ENCODE measurements at places on chromosomes 4 and X.

GRCh38 chrX:119518371-119518770 is 46.8 kb downstream of the STEEP1 start:
- no peak for DNase-seq

- no peak for DNase-seq
Observed at GRCh38 chr4:39256436-39256835, 74.1 kb downstream of the WDR19 start.

DNA sequence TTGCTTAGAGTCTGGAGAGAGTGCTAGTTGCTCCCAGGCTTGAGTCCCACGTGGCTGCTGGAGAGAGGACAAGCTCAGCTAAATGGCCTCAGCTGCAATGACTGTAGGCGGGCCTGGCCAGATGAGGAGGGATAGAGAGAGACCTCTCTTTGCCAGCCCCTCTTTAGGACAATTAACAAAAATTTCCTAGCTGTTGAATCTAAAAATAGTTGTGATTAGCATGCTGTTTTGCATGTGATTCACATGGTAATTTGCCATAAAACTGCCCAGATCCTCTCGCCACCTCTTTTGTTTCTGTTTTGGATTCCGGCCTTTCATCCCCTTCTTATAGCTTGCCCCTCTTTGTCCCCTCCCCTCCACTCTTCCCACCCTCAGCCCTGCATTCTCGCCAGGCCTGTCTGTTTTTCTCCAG is 28.9 kb upstream of the PRPS1 start:
- DNase-seq, result no peak

GRCh38 chr4:48127682-48128404 is 6.2 kb downstream of the TXK start:
- DNase-seq, result peak; percentile 86

DNA sequence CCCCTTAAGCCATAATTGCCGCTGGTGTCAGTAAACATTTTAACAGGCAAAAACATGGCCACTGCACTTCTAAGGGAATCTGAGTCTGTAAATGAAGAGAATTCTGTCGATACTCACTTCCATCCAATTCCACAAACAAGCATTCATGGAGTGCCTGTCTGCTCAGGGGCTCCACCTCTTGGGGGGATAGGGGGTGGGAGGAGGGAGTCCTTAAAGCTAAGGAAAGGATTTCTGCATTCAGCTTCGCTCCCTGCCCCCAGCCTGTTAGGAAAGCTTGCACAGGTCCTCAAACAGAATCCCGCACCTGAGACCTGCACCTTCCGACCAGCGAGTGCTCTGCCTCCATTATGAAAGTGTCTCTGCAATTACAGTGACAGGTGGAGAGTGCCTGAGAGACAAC is 130.2 kb upstream of the KIT start:
- DNase-seq, result no peak

GRCh38 chr4:141309874-141310273 is 89.2 kb downstream of the ZNF330 start:
- DNase-seq, result no peak

GRCh38 chr4:108030332-108030731 is 40.6 kb downstream of the HADH start:
- DNase-seq, result peak; percentile 82

DNA sequence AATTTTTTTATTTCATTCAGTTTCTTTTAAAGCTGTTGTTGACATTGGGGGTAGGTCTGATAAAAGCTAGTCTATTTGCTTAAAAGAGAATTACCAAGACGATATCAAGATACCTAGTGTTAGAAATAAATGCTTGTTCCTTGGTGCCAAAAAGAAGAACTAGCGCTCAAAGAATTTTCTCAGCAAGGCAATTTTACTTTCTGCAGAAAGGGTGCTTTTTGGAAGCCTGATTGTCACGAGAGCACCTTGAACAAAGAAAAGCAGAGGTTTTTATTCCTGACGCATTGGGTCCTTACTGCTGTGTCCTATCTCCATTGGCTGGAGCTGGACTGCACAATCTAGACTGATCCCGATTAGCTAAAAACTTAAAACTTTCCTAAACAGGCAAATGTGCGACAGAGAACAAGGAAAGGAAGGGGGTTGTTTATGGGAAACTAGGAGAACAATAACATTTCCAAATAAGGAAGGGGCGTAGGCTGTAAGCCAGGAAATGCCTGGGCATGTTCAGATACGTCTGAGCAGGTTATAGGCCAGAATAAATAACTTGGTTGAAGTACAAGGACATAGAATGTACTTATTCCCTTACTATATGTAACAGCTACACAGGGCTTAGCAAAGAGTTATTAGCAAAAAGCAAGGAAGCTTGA is 50.3 kb upstream of the STPG2 start:
- no peak for DNase-seq

- no peak for DNase-seq
Observed at GRCh38 chr4:42627885-42628646, 28.8 kb downstream of the ATP8A1 start.

DNA sequence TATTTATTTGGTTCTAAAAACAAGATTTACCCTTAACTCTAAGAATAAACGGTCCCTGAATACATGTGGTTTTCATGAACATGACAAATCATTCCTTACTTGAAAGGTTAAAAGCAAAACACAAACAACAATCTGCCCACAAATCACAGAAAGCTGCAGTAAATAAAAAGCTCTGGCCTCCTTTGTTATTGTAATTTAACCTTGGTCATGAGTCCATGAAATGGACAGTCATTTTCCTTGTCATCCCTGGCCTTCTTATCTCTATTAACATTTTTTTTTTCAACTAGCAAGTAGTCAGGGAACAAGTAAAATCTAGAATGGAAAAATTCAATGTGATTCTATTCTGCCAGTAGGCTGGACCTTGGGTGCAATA is 92.7 kb downstream of the SCD5 start:
- no peak for DNase-seq

- no peak for DNase-seq
Observed at GRCh38 chrX:41541386-41541785, 94.2 kb downstream of the NYX start.

DNA sequence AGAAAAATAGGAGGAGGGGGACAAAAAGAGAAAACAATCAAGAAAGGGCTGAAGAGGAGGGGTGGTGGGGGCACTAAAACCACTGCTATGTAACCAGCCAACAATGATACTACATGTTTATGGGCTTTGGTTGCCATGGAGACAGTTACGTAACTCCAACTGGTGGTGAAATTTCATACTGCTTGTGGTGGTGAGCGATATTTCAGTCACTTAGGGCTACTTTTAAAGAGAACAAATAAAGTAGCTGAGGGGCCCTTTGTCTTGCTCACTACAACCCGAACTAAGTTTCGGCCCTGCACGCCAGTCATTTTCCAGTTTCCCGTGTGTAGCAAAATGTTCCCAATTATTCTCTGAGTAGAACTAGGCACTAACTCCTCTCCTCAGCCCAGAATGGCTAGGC is 275.2 kb upstream of the EDA2R start:
- no peak for DNase-seq

DNA sequence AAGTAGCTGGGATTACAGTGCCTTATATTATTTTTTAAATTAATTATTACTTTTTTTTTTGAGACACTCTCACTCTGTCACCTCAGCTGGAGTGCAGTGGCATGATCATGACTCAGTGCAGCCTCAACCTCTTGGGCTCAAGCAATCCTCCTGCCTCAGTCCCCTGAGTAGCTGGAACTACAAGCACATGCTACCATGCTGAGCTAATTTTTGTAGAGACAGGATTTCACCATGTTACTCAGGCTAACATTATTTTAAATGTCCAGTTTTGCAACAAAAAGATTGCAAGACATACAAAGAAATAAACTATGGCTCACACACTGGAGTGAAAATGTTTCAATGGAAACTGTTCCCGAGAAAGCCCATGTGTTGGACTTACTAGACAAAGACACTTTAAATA is 59.2 kb downstream of the MND1 start:
- DNase-seq, result no peak

DNA sequence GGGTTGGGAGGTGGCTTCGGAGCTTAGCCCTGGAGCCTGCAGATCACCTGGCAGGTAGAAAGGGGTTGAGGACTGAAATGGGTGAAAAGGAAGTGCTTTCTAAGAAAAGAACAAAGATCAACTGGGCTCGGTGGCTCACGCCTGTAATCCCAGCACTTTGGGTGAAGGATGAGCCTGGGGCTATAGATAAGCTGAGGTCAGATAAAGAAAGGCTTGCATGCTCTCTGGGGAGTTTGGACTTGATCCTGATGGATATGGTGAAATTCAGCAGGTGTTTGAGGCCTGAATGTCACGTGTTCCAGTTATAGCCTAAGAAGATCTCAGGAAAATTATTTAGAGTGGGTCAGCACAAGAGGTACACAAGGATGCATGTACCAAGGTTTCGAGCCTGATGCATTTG is 40.8 kb downstream of the SLC34A2 start:
- no peak for DNase-seq

- DNase-seq, result no peak
Observed at GRCh38 chr4:114320126-114320525, 278.5 kb upstream of the UGT8 start.

DNA sequence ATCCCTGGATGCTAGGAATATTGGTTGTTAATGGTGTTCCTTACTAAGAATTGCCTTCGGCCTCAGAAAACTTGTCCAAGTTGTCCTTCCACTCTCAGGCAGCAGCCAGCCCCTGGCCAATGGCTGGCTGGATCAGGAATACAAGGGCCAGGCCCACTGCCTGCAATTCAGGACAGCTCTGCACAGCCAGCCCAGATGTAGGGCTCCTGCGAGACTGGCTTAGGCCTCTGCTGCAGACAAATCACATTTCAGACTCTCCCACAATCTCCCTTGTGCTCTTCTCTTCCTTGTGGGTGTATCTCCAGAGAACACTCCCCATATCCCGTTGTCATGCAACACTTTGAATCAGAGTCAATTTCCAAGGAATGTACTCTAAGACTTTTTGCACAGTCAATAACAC is 747.6 kb upstream of the FTHL17 start:
- no peak for DNase-seq

GRCh38 chr4:110005461-110006056 is 92.9 kb downstream of the EGF start:
- peak; percentile 70 for DNase-seq

- no peak for DNase-seq
Observed at GRCh38 chrX:96433409-96434077, 251.1 kb upstream of the DIAPH2 start.

DNA sequence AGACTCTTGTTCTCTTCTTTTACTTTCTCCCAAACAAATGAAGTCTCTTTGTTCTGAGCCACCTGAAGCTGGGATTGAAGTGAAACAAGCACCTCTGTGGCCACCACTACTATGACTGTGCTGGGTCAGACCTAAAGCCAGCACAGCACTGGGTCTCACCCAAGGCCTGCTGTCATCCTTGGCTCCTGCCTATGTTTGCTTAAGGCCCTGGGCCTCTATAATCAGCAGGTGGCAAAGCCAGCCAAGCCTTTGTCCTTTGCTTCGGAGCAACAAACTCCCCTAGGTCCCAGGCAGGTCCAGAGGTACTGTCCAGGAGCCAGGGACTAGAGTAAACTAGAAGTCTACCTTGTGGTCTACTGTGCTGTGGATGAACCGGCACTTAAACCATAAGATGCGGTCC is 220.6 kb upstream of the ARSJ start:
- no peak for DNase-seq

DNA sequence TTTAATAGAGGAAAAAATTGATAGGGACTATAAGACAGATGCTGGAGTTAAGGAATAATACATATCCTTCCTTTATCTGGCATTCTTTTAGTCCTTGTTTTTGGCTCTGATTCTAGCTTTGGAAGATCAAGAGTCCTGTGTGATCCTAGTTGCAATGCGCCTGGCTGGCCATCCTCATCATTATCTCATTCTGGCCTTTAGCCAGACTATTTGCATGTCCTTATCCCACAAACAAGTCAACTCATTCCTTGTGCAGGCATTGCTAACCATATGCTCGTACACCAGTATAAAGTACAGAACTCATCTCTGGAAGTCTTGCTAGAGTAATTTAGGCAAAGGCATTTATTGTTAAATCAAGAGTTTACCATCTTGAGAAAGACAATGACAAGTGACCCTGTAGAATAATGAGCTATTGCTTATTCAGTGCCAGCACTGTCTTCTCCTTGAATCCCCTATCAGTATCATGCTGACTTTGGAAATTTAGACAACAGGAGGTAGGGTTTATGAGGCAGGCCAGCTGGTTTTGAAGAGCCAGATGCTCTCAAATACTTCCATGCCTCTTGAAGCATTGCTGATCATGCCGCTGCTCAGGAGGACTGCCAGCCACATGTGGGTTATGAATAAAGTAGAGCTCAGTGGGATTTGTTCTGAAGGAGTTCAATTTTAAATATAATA is 1730.3 kb upstream of the TENM3 start:
- no peak for DNase-seq

- no peak for DNase-seq
Observed at GRCh38 chrX:17154001-17154400, 207.5 kb downstream of the REPS2 start.

DNA sequence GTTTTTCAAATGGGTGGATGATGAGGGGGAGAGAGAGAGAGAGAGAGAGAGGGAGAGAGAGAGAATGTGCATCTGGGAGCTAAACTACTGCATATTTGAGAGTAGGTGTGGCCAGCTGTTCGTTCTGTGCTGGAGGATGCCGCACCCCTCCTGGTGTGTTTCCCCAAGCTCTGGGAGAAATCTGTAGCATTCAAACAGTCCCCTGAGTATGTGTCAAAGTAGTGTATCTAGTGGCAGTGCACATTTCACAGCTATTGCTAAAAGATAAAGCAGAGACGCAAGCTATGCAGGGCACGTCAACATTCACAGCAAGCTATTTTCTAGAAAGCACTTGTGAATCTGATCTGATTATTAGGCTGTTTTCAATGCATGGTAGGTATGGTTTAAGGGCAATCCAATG is 83.5 kb upstream of the LIMCH1 start:
- DNase-seq, result no peak

DNA sequence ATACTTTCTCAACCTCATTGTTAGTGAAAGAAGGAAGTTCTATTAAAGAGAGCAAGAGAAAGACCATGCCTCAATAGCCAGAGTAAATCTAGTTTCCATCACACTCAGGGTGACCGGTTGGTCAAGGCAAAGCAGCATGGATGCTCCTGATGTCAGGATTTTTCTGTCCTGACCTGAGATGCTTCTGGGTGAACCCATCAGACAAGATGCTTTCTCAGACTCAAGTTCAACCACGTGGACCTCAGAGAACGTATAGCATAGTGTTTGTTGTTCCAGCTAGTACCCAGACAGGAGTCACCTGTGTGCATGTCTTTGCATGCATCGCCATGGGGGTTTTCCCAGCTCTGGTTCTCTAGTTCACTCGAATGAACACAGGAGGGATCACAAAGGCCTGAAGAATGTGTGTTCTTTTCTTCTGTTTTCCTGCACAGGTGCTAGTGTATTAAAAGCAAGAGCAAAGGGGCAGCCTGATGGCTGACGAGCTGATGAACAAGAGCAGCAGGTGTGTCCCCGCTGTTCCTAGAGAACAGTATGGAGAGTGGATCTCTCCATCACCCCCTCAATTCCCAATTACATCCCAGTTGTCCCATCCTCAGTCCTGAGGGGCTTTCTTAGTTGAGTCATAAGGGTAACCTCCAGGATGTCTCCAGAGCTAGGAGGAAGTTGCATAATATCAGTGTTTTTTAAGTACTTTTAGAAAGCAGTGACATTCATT is 110.5 kb upstream of the ENPP6 start:
- DNase-seq, result no peak

DNA sequence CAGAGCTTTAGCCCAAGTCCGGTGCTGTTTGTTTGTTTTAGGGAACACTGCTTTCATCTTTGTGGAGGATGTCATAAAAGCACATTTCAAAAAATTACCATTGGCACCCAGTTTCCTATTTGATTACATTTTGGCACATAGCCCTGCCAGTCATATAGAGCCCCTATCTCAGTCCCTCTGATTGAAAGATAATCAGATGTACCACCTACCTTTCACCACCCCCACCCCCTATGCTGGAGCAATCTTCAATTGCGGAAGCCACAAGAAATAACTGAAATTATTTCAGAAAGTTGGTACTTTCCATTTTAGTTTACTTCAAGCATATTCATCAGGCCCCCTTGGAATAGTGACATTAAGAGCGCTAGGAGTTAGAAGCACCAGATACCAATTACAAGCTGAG is 136.7 kb upstream of the RPL34 start:
- DNase-seq, result no peak

All from AG08395 (cell line).